ENCODE measurements at places on chromosomes 11 and 22.

GRCh38 chr11:75954039-75954438 is 139.0 kb downstream of the UVRAG start:
- DNase-seq = no peak

DNA sequence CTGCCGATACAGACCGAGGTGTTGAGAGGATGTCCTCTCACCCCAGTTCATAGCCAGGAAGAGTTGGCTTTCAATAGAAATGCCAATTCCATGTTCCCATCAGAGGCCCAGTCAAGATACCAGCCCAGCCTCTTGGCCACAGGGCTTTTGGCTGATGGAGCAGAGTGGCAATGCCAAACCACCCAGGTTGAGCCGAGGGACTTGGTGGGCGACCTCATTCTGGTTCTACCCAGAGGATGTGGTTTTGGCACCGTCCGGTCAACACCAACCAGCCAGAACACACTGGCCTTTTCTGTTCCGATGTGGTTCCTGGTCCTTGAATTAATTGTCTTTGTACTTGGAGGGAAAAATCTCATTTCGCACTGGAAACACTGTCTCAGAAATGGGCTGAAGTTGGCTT is 60.5 kb downstream of the COMMD9 start:
- DNase-seq = no peak

GRCh38 chr11:121577106-121577848 is 124.5 kb upstream of the SORL1-AS1 start:
- no peak for DNase-seq

- DNase-seq = no peak
Measured at GRCh38 chr11:67290801-67291200, 1.7 kb downstream of the ANKRD13D start.
